ENCODE measurements at places on chromosomes 5 and 9.

DNA sequence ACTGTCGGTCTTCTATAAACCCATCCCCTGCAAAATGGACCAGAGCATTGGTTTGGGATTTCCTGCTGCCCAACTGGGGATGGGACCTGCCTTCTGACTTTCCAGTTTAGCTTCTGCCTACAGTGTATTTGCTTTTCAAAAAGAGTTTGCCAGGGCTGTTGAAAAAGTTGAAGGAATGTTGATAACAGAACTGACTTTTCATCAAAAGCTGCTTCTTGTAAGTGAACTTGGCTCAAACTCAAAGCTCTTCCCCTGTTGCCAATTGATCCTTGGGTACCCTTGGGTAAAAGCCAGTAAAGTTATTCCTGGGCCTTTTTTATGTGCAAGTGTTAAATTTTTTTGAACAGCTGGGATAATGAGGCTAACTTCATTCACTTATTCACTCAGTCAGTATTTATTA, 142.9 kb upstream of the SLC30A5 start:
- no peak for DNase-seq

DNA sequence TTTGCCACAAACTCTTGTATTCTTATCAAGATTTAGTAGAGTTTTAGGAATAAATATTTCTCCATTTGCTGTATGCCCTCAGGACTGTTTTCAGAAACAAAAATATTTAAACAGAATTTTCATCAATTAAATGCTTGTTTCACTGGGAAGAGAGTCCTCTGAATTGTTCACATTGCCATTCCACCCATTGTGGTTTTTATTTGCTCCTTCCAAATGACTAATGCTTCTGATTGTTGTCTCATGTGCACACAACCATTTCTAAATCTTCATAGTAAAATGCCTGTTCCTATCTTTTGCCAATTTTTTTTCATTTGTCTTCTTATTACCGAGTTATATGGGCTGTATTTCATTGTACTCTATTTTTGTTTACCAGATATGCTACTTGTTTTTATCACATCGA, 10.6 kb downstream of the MARCOL start:
- no peak for DNase-seq

- peak; percentile 80 for DNase-seq
Observed at GRCh38 chr5:27830546-27830945, 792.2 kb upstream of the CDH9 start.

DNA sequence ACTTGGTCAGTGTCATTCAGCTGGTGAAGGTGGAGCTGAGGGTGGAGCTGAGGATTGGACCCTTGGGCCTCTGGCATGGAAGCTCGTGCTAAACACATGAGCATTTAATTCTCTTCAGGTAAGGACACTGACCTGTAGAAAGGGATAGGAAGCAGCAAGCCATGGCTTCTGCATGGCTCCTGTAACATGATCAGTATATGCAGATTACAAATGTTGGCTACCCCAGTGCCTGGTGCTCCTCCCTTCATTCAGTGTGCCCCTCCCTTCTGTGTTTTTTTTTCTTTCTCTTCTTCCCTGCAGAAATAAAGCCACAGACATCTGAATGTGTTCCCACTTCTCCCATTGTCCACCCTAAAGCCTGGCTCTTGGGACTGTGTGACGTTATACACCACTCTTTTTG, 52.9 kb downstream of the ARHGAP26 start:
- DNase-seq: no peak

DNA sequence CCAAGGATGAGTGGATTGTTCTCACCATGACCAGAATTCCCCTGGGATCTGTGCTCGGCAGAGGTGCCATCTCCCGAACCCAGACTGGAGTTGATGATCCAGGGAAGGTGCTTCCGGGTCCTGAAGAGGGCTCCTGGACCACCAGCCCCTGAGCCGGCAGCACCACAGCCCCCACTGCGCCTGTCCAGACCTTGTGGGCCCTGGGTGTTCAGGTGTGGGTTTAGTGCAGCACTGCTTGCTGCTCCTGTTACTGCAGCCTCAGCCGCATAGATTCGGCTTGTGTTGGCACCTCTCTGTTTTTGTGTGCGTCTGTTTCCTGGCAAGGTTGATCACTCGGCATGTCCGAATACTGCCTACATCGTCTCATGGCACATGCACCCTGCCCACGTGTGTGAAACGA, 16.3 kb upstream of the NPM1 start:
- DNase-seq: no peak
